ENCODE measurements at places on chromosomes 2 and 18.

DNA sequence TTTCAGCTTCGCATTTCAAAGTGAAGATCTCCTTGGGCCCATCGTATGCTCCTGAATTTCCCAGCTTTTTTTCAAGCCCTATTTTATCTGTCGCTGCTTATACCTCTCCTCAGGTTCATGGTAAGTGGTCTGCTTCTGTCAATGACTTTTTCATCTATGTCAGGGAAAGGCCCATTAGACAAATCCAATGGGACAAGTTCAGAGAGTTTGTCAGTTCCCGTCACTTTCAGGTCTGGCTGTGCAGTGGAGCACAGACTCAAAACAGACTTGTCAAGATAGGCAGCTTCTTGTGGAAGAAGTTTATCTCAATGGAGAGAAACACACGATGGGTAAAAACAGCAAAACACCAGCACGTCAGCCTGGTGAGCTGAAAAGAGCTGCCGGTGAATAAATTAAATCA, 100.9 kb upstream of the KLF7 start:
- no peak for DNase-seq

- DNase-seq = no peak
These were observed 300.4 kb upstream of the NT5C1B start for GRCh38 chr2:18889565-18890332.

- DNase-seq = no peak
These were observed 18.2 kb downstream of the CDKL4 start for GRCh38 chr2:39225567-39225966.

- peak; percentile 69 for DNase-seq
These were observed 817 bp downstream of the DSC2 start for GRCh38 chr18:31101183-31102024.

DNA sequence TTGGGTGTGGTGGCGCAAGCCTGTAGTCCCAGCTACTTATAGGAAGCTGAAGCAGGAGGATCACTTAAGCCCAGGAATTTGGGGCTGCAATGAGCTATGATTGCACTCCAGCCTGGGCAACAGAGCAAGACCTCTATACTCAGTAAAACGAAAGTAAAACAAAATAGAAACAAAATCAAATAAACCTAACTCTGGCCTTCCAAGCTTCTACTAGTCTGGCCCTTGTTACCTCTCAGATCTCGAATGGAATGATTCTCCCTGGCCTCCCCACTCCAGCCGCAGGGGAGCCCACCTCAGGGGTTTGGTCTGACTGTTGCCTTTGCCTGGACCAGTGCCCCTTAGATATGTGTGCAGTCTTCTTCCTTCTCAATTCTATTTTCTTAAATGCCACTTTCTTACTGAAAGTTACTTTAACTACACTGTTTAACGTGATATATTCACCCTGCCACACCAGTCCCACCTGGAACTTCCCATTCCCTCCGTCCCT, 160.0 kb upstream of the GCFC2 start:
- DNase-seq = no peak

- no peak for DNase-seq
These were observed 35.9 kb upstream of the WDSUB1 start for GRCh38 chr2:159322419-159322818.

DNA sequence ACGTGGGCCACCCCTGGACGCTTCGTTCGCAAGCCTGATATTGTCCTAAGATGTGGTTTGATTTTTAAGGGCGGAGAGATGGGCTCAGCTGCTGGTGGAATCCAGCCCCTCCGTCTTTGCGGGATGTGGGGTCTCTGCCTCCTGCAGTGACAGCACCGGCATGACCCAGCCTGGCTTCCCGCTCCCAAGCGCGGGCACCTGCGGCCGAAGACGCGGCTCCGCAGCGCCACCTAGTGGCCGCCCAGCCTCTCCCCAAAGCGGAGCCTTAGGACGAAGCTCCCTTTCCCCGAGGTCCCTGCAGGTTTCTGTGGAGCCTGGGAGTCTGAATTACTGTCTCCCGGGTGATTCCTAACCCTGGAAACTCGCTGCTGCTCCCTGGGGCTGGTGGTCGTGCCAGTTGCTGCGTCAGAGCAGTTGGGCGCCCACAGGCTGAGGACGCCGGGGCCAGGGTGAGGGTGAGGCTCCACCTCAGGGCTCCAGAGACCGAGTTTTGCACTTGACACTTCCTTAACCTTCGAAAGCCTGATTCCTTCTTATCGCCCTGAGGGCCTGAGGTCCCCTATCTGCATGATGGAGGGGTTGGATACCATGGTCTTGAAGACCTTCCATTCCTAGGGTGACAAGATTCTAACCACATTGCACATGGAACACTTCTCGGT, 137.5 kb downstream of the TPO start:
- peak; percentile 75 for DNase-seq

DNA sequence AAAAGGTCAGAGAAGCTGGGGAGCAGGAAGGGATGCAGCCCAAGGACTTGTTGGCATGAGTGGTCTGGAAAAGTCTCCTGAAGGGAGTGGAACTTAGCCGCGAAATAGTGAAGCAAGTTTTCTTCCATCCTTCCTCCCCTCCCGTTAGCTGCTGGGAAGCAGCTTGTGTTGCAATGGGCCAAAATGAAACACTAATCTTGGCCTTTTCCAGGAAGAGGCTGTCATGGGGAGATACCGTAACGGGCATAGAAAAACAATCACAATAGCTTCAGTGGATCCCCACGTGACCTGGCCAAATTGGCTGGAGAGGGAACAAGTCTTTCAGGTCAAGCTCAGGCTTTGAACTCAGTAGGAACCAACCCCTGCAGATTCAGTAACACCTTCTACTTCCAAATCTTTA, 49.3 kb downstream of the SEMA4F start:
- no peak for DNase-seq

GRCh38 chr2:220396287-220396686, 768.9 kb downstream of the SLC4A3 start:
- no peak for DNase-seq

DNA sequence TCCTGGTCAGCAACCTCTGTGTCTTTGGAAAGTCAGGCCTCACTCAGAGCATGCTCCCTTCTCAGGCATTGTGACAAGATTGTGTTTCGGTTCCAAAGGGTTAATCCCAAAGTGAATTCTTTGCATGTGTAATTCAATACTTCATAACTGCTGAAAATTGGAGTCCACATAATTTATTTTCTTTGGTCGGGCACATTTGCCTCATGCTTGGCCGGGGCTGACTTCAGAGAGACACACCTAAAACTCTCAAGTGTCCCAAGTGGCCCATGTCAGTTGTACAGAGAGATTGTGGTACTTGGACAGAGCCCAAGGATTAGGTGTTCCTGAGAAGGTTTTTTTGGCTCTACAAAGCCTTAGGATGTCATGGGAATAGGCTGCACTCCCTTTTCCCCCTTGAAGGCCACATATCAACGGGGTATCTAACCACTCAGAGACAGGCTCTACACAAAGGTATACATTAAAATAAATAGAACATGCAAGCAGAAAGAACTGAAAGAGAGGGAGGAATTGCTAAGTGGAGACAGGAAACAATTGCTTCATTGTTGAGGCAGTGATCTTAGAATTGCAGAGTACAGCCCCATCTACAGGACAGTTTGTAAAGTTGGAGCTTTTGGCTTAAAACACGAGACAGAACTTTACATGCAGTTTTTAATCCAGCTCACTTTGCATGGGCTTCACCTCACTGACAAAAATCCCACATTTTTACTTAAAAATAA, 1232.3 kb upstream of the ZEB2 start:
- DNase-seq = peak; percentile 66

GRCh38 chr2:165594935-165595255, 125.4 kb downstream of the CSRNP3 start:
- DNase-seq = no peak

DNA sequence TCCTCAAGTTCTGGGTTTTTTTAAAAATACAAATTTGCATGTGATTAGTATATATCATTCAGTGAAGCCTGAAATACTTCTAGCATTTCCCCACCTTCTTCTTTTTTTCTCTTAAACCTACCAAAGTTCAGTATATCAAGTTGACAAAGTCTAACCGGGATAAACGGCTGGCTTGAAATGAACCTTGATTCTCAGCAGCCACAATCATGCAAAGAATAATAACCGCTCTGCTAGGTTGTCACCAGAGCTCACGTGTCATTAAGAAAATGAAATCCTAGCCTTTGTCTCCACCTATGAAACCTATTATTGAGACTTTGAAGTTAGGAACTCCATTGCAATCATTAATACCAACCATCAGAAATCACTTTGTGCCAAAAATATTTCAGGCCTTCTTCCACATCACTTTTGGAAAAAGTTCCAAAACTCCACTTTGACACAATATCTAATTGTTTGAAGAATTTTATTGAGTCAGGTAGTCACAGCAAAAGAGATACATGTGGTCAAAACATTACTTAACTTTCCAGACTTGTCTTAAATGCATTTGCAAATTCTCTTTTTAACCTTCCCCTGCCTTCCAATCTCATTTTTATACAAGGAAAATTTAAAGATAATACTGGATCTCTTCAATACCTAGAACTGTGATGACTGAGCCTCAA, 285.6 kb upstream of the ACVR2A start:
- DNase-seq = no peak

- no peak for DNase-seq
These were observed 53.6 kb downstream of the DPYSL5 start for GRCh38 chr2:26901326-26902183.

DNA sequence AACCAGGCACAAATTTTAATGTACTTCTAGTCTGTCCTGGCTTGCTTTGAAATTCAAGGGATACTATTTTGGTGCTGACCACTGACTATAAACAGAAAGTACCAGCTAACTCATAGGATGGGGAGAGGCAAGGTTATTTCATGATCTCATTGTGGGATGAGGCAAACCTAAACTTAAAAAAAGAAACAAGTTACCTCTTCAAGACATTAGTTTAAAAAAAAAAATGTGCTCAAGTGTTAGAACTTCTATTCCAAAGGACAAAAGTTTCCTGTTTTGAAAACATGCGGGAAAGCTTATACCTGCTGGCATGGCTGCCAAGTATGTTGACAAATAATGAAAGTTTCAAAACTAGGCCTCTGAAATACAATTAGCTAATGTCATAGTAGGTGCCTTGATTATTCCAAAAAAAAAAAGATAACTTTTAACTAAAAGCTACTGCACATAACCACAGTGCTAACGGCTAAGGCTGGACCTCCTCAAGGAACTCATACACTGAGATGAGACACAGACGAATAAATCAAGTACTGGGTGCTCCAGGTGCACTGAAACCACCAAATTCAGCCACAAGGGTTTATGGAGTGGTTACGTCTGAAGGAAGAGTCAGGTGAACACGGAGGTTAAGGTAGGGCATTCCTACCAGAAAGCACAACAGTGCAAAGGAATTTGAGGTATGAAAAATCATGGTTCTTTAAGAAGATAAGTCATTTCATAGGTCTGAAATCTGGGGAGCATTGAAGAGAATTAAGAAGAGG, 38.1 kb downstream of the TMEM131 start:
- DNase-seq = no peak

DNA sequence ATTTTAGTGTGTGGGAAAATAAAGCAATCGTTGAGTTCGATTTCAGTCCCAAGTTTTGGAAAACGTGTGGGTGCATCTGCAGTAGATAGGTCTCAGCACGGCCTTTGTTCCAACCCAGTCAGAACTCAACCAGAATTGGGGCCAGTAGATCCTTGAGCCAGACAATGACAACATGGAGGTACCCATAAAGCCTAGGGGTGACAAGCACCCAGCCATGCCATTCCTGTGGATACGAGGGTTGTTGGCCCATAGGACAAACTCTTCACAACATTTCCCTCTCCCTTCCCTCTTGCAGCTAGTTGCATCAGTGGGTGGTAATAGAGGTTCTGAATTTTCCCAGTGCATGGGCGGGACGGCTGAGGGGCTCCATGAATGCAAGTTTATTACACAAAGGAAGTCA, 60.1 kb downstream of the ST3GAL5 start:
- DNase-seq = no peak

DNA sequence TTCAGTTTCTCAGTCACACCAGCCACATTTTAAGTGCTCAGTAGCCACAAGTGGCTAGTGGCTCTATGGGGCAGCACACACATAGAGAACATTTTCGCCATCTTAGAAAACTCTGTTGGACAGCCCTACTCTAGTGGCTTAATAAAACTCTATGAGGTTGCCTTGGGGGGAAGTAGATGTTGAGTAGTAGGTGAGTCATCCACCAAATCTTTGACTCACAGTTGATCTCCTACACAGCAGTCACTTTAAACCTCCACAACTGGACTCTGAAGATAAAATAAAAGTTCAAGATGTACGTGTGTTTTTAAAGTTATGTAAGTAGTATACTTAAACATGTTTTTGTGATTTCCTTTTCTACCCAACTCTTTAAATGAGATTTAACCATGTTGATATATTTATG, 379.0 kb downstream of the SETBP1 start:
- no peak for DNase-seq

GRCh38 chr2:133331436-133331835, 236.8 kb downstream of the NCKAP5 start:
- no peak for DNase-seq

DNA sequence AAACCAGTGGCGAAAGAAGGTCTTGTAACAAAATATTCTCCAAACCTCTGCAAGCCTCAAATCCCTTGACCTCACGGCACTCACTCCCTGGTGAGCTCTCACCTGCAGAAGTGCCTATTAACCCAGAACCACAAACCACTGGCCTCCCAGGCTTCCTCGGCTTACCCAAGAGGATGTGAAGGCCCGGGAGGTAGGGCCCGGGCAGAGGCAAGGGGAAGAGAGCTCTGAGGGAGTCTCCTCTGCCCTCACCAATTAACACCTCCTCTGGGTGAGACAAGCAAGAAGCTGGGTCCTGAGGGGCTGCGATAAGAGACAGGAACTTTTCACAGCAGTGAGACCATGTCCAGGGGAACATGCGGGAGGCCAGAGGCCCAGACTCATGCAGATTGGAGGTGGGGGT, 53.7 kb downstream of the EMX1 start:
- DNase-seq = no peak

GRCh38 chr2:107361751-107362381, 464.8 kb upstream of the RGPD4 start:
- no peak for DNase-seq

DNA sequence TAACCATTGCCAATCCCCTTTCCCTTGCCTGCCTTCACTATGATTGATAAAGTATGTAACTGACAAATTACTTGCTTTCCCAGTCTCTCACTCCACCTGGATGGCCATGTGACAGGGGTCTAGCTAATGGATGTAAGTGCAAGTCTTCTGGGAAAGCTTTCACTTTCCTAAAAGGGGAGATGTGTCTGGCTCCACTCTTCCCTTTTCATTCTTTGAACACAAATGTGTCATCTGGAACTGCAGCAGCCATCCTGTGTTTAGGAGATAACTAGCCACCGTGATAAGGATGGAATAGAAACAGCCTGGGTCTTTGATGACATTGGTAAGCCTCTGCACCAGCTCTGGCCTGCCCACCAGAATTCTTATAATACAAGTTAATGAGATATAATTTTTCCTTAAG, 38.2 kb downstream of the SNRPD1 start:
- no peak for DNase-seq
